ENCODE measurements at places on chromosomes 4 and X.

DNA sequence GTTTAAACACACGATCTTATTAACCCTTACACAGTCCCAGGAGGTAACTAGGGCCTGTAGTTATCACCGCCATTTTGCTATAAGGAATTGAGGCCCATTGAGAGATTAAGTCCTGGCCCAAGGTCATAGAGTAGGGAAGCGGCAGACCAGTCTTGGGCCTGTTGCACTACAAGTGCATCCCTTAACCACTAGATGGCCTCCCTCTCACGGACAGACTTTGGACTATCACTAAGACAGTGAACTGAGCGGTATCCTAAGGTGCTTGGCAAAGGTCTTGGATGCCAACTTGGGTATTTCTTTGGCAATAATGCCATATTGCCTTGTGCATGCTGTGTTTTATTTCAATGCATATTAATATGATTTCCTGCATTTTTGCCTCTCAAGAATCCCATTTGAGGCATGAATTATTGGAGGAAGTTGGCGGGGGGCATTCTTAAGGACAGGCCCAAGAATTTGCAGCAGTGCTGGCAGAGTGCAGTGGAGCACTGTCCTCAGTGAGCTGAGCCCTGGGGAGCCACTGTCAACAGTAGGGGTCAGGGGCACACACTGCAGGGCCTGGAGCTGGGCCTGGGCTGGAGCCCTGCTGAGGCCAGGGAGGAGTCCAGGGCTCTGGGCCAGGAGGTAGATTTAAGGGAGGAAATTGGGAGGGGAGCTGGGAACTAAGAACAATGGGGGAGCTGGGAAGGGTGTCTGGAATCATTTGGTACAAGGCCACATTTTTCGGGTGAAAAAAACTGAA, 147.4 kb downstream of the SMIM20 start:
- DNase-seq = peak; percentile 53

DNA sequence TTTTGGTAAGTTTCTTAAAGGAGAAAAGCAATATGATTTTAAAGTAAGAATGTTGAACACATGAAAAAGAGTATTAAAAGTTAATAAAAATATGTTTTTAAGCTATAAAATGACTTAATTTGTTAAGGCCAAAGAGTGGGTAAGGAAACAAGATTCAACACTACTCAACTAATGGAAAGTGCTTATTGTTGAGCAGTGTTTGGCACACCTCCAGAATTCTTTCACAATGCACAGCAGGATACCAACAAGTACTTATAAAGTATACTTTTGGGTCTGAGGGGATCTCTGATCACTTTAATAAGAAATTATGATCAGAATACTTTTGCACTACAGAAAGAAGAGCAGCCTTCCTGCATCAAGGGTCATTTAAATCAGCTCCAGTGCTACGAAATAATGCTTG, 5.9 kb downstream of the LAMP2 start:
- DNase-seq = no peak

DNA sequence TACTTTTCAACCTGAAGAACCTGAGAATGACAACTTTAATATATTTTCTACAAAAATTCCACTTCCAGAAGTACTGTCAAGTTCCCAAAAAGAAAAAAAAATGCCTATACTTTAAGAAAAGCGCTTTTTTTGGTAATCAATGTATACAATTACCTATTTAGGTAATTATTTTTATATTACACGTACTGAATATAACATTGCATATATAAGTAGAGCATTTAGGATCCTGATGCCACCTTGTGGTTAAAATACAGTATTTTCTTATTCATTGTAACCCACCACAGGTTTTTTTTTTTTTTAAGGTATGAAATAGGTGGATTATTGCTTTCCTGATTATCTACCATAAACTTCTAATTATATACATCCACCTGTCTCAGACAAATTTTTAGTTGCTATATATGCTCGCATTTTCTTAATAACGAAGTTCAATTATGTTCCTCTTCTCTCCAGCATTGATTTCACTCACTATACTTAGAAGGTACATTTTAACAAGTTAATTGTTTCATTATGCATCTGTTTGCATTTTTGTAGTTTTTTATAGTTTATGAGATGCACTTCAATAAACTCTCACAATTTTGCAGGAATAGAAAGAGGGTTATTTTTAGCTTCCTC, 5.2 kb downstream of the MAP9 start:
- peak; percentile 54 for DNase-seq

DNA sequence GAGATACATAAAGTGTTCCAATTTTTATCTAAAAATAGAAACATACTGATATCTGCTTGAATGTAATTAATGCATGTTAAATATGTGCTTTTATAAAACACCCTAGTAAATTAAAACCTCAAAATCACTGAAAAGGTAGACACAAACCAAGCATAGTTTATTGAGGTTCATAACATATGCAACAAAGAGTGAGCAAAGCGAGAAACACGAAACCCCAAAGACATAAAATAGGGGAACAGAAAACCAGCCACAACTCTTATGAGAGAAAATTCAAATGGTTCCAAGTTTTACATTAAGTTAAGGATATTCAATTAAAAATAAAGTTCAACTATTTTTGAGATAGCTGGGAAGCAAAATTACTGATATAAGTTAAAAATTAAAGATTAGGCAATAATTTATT, 336.4 kb upstream of the AGA start:
- no peak for DNase-seq

GRCh38 chr4:100287534-100287933, 97.3 kb upstream of the DDIT4L start:
- DNase-seq = no peak

DNA sequence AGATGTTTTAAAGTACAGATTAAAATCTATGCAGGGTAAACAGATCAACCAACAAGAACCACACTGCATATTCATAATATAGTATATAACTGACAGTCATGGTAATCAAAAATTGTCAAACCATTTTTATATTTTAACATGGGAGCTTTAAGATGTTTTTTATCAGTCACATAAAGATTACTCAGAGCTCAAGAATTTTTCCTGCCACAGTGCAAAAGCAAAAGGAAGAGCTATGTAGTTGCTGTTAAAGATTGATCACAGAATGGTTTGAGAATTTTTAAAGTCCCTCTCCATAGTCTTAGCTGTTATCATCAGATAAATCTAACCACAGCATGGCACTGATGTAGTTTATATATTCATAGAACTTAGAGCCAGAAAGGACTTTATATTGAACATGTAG, 8.5 kb downstream of the RAB9B start:
- DNase-seq = no peak

- DNase-seq = no peak
These were observed 22.0 kb downstream of the GPM6A start for GRCh38 chr4:175790083-175790482.

DNA sequence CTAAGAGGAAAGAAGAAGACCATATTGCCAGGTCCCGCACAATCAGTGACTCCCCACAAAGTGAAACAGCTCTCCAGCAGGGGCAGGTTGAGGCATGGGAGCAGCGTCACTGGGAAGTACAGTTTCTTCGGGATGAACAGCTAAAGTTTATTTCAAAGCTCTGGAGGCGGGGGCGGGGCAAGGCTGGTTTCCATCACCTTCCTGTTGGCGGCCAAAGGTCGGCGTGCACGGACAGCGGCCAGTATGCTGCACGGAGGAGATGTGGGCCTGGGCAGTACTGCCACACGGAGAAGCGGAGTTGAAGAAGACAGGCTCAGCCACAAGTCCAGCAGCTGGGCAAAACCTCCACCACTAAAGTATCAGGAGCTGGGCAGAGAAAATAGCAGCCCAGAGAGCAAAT, 951 bp upstream of the ZNF518B start:
- DNase-seq = no peak

DNA sequence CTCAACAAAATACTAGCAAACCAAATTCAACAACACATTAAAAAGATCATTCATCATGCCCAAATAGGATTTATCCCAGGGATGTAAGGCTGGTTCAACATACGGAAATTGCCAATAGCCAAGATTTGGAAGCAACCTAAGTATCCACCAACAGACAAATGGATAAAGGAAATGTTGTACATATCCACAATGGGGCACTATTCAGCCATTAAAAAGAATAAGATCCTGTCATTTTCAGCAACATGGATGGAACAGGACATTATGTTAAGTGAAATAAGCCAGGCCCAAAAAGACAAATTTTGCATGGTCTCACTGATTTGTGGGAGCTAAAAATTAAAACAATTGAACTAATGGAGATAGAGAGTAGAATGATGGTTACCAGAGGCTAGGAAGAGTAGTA, 82.0 kb upstream of the FAM241A start:
- no peak for DNase-seq

GRCh38 chr4:101252721-101253120, 94.6 kb downstream of the PPP3CA start:
- DNase-seq = no peak

- DNase-seq = peak; percentile 72
These were observed 586 bp downstream of the BCAP31 start for GRCh38 chrX:153723351-153724251.

- no peak for DNase-seq
These were observed 51.2 kb downstream of the SMARCA1 start for GRCh38 chrX:129472116-129472515.

DNA sequence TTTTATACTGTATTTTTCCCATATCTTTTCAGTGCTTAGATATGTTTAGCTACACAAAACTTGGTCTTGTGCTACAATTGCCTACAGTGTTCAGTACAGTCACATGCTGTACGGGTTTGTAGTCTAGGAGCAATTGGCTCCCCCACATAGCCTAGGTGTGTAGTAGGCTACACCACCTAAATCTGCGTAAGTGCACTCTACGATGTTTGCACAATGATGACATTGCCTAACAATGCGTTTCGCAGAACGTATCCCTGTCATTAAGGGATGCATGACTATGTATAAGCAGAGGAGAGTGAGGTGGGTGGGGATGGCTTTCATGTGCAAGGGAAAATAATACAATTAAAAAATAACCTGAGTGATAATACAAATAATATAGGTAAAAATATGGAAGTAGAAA, 131.4 kb downstream of the GBA3 start:
- DNase-seq = no peak

DNA sequence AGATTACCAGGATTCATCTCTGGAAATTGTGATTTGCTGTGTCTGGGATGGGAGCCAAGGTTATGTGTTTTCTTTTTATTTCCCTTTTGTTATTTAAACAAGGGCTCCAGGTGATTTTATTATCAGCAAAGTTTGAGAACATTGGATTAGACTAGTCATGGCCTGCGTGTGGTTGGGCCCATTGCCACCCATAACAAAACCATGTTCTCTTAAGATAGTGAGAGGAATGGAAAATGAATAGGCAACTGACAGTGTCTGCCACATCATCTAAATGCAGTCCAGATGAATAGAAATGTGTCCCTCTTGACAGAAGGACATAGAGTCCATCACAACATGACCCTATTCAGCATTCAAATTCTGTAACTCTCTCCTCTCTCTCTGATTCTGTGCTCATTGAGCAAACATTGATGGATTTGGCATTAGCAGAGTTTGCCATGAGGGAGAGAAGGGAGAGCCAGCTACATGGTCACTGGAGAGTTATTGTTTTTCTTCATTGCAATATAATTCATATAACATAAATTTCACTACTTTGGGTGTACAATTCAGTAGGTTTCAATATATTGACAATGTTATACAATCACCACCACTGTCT, 11.7 kb downstream of the XK start:
- no peak for DNase-seq

GRCh38 chr4:78638337-78639172, 87.0 kb downstream of the ANXA3 start:
- DNase-seq = peak; percentile 51

- DNase-seq = no peak
These were observed 243.7 kb downstream of the TENM3 start for GRCh38 chr4:182486881-182487280.

DNA sequence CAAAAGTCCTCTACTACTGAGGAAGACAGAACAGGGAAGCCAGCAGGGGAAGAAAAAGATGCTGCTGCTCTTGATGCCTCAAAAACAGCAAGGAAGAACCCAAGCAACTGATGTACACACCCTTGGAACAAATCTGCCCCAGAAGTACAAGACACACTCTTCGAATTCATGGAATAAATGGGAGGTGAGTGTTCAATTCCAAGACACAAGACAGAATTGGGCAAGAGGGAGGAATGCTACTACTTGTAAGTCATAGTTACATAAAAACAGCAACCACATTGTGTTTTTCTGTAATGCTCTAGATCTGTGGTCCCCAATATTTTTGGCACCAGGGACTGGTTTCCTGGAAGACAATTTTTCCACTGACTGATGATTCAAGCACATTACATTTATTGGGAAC, 58.0 kb upstream of the H2AZ1 start:
- no peak for DNase-seq

DNA sequence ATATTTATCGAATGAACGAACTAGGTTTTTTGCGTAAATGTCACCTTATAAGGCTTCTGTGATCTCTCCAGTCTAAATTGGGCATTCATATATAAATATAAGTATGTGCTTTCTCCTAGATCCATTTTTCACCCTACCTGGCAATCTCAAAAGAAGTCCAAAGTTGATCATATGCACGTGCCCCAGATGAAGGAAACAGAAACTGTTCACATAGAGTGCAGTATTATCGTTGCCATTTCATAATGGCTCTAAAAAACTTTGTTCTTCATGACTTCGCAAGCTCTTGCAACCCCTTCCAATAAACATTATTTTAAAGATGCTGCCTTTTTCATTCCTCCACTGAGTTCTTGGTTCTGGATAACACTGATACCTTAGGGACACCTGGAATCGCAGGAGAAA, 708 bp downstream of the INTS12 start:
- no peak for DNase-seq

GRCh38 chrX:112877771-112878173, 37.1 kb upstream of the AMOT start:
- DNase-seq = no peak

DNA sequence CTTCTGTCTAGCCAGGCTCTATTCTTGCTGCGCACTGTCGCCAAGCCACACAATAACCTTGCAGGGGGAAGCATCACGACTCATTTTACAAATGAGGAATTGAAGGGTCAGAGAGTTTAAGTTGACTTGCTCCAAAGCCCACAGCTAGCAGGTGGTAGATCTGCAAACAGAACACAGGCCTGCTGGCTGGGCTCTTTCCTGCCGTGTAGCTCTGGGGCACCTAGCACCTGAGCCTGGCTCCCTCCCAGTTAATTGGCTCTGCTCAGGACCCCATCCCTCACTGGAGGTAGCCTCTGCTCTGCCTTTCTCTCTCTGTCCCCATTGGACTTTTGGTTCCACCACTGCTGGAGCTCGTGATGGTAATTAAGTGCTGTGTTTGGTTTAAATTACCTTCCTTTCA, 98.5 kb downstream of the NSUN7 start:
- no peak for DNase-seq

GRCh38 chr4:88008122-88008742, 797 bp downstream of the PKD2 start:
- peak; percentile 37 for DNase-seq

GRCh38 chr4:133920236-133920635, 281.4 kb downstream of the PABPC4L start:
- DNase-seq = no peak

GRCh38 chr4:5224340-5224739, 173.1 kb downstream of the STK32B start:
- no peak for DNase-seq

Measured in OCI-LY7 (cell line).